ENCODE measurements at places on chromosomes 2 and 18.

- peak; percentile 31 for DNase-seq
Measured at GRCh38 chr2:178531168-178531567, 50.9 kb downstream of the PLEKHA3 start.

DNA sequence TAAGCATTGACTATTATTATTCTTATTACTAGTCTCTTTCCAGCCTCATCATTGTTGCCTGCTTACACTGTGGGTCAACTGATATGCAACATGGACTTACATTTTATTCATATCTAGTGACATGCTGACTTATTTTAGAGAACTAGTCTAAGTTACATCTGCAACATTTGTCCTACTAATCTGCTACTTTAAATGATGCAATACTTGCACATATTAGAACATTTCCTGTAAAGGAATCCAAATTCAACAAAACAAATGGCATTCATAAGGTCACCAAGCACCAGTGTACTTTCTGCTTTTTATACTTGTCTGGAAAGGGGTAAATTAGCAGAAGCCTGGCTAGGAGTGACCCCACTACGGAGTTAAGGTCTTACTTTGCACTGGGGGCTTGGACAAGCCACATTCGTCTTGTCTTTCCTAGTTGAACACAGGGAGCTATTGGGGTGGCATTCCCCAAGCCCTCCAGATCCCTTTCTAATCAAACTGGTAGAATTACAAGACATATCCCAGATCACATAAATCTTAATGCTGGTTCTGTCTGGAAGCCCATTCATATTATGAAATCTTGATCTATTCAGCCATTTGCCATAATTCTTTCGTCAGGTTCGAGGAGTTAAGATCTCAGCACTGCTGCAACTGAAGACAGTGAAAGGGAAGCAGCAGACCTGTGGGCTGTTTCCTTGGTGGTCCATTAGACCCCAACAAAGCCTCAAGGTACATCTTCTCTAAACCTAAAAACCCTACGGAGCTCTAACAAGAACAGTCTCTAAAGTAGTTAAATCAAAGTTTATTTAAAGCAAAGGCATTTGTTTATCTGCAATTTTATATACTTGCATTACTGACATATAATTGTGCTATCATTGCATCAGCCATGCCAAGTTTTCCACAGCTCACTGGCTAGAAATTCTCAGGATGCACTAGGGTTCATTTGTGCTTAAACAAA, 49.9 kb upstream of the RTN4 start:
- peak; percentile 67 for DNase-seq

DNA sequence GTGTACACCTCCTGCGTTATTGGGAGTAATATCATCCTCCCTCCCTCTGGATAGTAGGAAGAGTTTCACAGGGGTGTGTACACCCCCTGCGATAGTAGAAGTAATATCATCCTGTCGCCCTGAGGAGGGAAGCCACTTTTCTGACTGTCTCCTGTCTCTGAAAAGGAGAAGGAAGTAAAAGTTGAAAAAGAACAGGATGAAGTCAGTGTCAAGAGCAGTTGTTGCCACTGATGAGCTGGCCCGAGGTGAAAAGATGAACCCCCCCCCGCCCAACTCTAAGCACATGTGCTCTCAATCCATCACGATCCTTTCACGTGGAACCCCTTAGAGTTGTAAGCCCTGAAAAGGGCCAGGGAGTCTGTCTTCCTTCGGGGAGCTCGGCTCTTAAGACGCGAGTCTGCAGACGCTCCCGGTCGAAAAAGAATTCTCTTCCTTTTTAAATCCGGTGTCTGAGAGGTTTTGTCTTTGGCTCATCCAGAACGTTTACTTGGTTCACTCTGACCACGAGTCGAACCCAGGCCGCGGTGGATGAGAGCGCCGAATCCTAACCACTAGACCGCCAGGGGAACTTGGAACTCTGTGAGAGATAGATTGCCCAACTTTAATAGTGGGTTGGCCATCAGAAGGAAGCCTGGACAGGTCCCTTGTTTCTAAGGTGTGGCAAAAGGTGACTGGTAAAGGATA, 22.4 kb upstream of the NAGK start:
- no peak for DNase-seq

GRCh38 chr18:9867071-9867594, 18.6 kb upstream of the TXNDC2 start:
- no peak for DNase-seq

GRCh38 chr2:175585496-175585895, 404.0 kb upstream of the ATP5MC3 start:
- no peak for DNase-seq

DNA sequence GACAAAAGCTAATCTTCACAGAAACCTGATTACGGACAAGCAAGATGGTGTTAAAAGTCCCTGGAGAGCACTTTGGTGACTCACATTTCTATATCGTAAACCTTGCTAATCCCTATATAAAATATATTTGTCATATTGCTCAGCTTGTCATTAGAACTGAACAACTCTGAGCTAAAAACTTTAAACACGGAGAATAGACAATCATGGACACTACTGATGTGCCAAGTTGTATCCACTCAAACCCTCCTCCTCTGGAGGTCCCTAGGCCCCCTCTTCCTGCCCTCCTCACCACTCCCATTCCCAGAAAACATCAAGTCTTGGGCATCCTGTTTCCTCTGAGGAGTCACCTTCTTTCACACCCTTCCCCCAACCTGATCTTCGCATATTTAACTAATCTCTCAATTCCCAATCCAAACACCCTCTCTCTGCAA, 138.7 kb upstream of the PID1 start:
- peak; percentile 64 for DNase-seq

GRCh38 chr2:38269421-38269820, 107.7 kb downstream of the ATL2 start:
- DNase-seq, result no peak

DNA sequence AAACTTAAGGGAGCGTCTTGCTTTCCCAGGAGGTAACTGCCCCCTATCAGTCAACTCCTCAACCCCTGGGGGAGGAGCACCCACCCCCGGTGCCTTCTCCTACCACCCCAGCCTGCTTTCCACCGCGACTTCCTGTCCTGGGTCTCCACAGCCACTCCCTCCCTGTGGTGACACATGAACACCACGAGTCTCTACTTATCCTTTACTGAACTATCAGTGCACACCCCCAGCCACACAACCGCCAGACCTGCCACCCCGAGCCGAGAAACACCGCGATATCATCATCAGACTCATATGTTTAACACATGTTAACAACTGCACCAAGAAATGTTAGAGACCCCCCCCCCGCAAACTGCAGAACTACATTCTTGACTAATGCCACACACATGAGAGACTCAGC, 43.3 kb downstream of the LONRF2 start:
- no peak for DNase-seq

DNA sequence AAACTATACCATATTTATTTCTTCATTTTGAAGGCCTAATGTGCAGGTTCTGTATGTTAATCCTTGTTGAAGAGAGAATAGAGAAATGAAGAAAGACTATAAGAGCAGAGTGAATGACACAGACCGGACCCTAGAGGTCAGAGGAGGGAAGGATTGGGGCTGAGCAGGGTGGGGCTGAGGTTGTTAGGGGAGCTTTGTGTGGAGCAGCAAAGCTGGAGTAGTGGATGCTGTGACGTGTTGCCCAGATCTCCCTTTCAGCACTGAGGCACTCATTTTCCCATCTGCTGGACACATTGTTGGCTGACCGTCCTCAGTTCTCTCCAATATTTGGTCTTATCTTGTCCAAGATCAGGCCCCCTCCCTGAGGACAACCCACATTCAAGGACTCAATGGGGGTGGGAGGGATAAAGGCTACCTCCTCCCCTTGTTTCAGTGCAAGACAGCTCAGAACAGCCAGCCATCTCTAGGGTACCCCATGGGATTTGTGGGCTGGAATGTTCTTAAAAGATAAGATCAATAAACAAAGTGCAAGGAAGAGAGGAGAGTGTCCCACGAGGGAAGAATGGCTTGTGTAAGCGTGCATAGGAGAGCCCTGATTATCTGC, 143.6 kb downstream of the TDRD15 start:
- peak; percentile 14 for DNase-seq

DNA sequence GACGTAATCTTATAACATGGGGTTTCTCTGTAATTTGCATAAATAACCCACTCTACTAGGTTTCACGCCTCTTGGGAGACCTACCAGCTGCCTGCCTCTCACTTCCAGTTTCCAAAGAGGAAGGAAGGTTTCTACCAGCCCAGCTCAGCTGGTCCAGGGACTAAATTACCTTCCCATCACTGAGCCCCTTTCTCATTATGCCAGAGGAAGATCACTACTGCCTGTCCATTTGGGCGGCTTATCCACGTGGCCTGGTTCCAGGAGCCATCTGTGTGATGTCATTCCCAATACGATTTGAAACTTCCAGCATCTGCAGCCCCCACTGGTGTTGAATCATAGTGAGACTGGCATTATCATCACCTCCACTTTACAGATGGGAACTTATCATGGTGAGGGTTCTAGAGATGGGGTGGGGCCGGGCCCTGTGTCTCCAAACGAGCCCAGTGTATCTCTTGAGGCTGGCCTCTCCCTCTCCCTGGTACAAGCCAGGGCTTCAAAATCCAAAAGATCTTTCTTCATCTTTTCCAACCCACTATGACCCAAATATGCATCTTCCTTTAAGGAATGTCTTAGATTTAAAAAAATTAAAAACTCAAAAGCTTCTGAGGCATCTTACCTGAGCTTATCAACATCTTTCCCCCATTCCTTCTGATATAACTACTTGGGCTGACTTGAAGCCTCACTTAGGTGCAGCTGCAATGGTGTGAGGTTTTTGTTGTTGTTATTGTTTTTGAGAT, 140.8 kb downstream of the DDX1 start:
- DNase-seq, result peak; percentile 16

GRCh38 chr2:180419212-180419611, 412.1 kb upstream of the CWC22 start:
- DNase-seq, result no peak

DNA sequence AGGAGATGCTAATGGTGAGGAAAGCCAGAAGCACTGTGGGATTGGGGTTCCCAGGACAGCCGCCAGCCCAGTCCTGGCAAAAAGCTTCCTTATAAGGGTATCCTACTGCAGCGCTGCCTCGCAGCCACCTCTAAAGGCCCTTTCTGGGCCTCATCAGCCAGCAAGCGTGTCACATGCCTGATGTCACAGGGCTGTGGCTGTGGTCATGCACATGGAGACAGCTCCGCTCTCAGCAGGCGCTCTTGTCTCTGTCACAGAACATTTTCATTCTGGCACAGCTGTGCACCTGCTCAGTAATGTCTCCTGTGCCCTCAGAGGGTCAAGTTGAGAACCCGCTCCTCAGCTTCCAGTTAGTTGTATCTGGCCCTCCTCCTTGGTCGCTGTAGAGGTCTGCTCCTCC, 17.7 kb upstream of the MAL start:
- DNase-seq, result peak; percentile 51

GRCh38 chr2:74387346-74387745, 7.2 kb upstream of the DCTN1 start:
- DNase-seq, result no peak

DNA sequence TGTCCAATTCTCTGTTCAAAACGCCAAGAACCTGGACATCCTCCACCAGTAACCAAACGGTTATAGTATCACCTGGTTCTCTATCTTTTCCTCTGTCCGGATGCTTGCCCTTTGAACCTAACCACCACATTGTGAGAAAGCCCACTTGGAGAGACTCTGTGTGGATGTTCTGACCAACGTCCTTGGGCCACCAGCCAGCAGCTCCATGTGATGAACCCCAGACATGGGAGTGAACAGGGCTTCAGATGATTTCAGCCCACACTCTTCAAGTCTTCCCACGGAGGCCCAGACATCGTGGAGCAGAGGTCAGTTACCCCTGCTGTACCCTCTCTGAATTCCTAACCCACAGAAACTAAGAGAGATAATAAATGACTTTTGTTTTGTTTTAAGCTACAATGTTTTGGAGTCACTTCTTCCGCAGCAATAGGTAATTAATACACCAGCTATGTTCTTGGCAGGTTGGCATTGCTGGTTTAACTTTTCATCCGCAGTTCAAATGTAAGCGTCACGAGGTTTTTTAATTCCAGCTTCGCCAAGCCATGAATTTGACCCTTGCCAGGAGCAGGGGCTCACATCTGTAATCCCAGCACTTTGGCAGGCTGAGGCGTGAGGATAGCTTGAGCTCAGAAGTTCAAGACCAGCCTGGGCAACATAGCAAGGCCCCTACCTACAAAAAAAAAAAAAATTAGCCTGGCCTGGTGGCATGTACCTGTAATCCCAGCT, 36.1 kb upstream of the ZNF532 start:
- DNase-seq, result no peak

GRCh38 chr2:75431763-75432162, 129.0 kb downstream of the EVA1A start:
- DNase-seq, result no peak

- peak; percentile 62 for DNase-seq
Measured at GRCh38 chr2:197077336-197077735, 150.8 kb upstream of the PGAP1 start.

DNA sequence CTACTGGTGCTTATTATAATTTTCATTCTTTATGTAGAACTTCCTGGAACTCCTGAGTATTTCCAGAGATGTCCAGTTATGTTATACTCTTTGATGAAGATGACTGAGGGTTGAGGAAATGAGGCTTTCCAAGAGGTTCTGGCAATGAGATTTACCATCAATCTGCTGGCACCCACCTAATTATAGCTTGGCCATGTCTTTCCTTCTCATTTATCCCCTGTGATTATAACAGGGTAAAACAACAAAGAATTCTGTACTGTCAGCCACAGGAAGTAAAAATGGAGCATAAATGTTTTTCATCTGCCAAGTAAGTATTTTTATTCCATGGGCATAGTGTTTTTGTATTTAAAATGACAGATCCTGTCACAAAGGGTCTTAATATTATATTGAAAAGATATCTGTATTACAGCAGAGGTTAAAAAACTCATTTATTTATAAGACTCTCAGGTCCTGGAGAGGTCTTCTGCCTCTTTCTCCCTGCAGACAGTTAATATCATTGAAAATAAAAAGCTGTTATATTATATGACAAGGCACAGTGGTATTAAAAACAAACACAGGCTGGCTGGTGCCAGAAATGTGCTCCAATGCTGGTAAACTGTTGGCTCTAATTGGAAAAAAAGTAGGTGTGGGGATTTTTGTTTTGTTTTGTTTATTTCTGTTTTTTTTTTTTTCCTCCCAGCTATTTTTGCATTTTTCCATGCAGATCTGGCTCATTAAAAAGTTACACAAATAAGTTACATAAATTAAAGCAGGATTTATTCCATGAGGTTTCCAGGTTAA, 1764.1 kb upstream of the CELF4 start:
- no peak for DNase-seq

DNA sequence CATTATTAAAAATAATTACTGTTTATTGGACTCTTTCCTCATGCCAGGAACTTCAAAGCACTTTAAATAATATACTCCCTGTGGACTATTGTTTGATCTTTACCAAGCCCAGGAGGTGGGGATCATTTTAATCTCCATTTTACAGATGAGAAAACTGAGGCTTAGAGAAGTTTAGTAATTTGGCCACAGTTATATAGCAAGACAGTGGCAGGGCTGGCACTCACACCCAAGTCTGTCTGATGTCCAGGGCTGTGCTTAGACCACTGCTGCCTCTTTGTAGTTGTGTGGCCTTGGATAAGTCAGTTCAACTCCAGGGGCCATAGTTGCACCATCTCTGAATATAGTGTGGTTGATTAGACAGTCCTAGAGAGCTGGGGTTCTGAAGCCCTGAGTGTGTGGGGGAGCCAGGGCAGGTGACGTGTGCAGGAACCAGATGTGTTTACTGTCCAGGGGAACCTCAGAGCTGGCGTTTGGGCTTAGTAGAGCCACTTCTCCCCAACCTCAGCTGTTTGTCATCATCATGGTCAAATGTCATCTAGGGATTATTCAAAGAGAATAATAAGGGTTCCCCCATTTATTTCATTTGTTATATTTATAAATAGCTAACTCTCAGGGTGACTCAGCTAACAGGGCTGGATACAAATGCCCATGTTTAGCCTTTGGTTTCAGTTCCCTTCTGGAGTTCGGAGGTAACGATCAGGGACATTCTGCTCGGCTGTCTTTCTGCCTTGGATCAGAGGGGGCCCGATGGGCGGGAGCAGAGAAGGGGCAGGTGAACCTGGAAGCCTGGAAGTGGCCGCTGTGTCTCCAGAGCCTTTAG, 68.0 kb downstream of the BOLA3 start:
- DNase-seq, result peak; percentile 44
